Right lobe of liver (tissue), 6 donors: ENCODE measurements at places on chromosomes 4 and X. TPM values are rescaled to one million over a fixed set of nuclear protein-coding genes. Genes with fewer than 3 reads are reported as not detected.
A peak's percentile ranks its signal among the peaks of the same experiment; 100 is the strongest.

DNA sequence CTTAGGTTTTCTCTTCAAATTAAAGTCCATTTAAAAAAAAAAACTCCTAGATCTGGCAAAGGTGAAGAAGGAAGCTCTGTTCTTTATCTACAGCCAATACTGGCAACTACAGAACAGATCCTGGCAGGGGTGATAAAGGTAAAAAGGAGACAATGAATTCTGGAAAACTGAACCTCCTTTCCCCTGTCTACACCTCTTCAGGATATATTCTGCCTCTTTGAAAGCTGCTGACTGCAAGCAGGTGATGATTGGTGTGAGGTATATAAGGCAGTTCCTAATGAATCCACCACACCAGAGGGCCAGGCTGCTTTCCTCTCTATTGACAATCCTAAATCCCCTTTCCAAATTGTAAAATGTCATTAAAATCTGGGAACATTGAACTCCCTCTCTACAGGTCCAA is 370.1 kb downstream of the PPP3CA start:
- no peak for DNase-seq
- H3K4me1 ChIP-seq: peaks cover 7% of the 10 kb centered on the region
- no peak overlapping the region for H3K27ac ChIP-seq
- no peak overlapping the region for H3K4me3 ChIP-seq
- H3K27me3 ChIP-seq: no peaks in the 10 kb centered on the region

DNA sequence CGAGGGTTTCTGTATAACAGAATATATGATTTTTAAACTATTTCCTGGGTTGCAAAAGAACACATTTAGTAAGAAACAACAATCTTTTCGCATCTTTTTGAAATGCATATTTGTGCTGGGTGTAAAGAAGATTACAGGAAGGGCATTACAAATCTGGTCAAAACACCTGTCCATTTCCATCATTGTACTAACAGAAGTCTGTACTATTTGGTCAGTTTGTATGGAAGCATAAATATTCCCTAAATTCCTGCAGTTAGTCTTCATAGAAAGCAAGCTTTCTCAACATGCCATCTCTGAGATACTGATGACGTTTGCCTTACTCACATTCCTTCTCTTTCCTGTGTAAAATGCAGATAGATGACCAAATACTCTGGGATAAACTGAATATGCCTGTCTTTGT is 203.3 kb downstream of the NWD2 start:
- H3K4me3 ChIP-seq: no peak overlapping the region
- H3K4me1 ChIP-seq: no peaks in the 10 kb centered on the region
- H3K36me3 ChIP-seq: no peaks in the 10 kb centered on the region
- no peak for DNase-seq
- no peaks in the 10 kb centered on the region for H3K27me3 ChIP-seq

- H3K4me3 ChIP-seq: no peak overlapping the region
- H3K4me1 ChIP-seq: peaks cover 2% of the 10 kb centered on the region
- no peaks in the 10 kb centered on the region for H3K27me3 ChIP-seq
- no peak for DNase-seq
These were observed 4.8 kb downstream of the HNRNPDL start for GRCh38 chr4:82425478-82425877.

DNA sequence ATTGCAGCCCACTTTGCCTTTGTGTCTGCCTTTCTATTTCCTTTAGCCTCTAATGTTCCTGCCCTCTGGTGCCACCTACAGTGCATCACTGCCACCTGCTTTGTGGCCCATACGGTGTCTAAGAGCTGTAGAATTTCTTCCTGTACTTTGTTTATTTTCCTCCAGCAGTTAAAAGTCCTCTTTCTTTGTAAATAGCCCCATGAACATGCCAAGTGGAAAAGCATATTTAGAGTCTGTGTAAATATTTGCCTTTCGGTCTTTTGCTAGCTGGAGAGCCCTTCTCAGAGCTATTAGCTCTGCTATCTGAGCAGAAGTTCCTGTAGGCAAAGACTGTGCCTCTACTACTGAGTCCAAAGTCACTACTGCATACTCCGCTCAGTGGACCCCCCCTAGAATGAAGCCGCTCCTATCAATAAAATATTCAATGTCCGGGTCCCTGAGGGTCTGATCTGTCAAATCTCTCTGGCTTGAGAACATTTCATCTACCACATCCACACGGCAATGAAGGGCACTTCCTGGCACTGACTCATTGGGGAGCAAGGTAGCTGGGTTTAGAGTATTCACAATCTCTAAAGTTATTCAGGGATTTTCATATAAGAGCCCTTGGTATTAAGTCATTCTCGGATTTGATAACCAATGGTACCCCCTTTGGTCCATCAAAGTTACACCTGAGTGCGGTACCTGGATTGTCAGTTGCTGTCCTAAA is 36.3 kb downstream of the SULT1E1 start:
- H3K4me3 ChIP-seq: no peak overlapping the region
- peak overlapping the region; percentile 38 for H3K27ac ChIP-seq
- no peaks in the 10 kb centered on the region for H3K36me3 ChIP-seq
- no peaks in the 10 kb centered on the region for H3K27me3 ChIP-seq

DNA sequence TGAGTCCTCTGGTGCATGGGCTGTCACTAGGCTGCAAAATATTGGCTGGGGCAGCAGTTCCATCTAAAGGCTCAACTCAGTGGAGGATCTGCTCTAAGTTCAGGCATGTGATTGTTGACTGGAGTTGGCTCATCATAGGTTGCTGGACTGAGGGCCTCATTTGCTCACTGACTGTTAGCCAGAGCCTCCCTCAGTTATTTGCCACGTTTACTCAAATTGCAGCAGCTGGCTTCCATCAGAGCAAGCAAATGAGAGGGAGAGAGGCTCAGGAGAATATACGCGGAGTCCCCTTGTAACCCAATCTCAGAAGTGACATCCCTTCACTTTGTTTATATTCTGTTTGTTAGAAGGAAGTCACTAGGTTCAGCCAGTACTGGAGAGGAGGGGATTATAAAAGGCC is 54.1 kb downstream of the BMP3 start:
- no peak overlapping the region for H3K4me3 ChIP-seq
- H3K27me3 ChIP-seq: no peaks in the 10 kb centered on the region
- no peak overlapping the region for H3K27ac ChIP-seq
- no peaks in the 10 kb centered on the region for H3K36me3 ChIP-seq
- H3K4me1 ChIP-seq: no peaks in the 10 kb centered on the region

GRCh38 chr4:41709844-41710481 is 38.6 kb downstream of the PHOX2B start:
- no peaks in the 10 kb centered on the region for H3K4me1 ChIP-seq
- no peak overlapping the region for H3K4me3 ChIP-seq

DNA sequence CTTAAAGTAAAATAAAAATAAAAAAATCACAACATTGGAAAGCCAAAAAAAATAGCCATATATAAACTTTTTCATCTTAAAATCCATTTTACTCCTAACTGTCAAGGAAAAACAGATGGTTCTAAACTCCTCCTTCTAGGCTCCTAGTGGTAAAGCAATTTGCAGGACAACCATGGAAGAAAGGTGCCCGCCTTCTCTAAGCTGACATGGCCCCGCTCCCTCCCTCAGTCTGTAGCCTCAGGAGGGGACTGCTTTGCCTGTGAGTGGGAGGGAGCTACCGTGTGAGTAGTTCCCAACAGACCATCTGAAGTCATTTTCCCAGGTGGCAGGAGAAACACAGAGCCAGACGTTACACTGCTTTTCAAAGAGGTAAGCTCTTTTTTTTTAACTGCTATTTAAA is 336.2 kb upstream of the FAT1 start:
- H3K27me3 ChIP-seq: no peaks in the 10 kb centered on the region
- no peaks in the 10 kb centered on the region for H3K36me3 ChIP-seq
- H3K4me3 ChIP-seq: no peak overlapping the region
- no peaks in the 10 kb centered on the region for H3K4me1 ChIP-seq

DNA sequence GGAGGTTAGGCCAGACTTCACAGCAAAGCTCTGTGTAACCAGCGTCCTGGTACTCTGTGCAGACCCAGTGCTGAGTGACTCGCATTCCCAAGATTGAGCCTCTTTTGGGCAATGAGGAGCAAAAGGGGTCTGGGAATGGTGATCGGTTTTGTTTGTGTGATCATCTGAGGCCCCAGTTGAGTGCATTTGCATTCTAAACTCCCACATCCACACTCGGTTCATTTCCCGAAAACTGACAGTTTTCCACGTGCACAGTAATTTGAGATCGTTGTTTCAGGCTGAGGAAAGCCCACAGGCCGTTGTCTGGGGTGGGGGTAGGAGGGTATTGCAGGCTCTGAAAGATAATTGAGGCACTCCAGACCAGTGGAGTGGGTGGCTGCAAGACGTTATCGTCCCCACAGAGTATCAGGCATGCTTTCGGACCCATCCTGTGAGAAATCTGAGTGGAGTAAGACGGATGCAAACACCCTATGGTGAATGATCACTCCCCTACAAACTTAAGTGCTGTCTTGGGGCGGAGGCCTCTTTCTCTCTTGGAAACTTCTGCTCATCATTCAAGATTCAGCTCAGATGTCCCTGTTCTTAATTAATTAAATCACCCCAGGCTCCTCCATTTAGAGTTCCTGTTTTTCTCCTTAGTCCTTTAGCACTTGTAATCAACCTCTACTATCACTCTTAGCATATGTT is 96.1 kb downstream of the AFF1 start:
- no peaks in the 10 kb centered on the region for H3K36me3 ChIP-seq
- H3K27me3 ChIP-seq: no peaks in the 10 kb centered on the region
- peak overlapping the region; percentile 26 for H3K27ac ChIP-seq
- DNase-seq: no peak

GRCh38 chr4:30454504-30454903 is 265.7 kb upstream of the PCDH7 start:
- no peaks in the 10 kb centered on the region for H3K27me3 ChIP-seq
- H3K4me1 ChIP-seq: no peaks in the 10 kb centered on the region
- H3K4me3 ChIP-seq: no peak overlapping the region
- H3K36me3 ChIP-seq: no peaks in the 10 kb centered on the region
- DNase-seq: no peak
- H3K27ac ChIP-seq: no peak overlapping the region

DNA sequence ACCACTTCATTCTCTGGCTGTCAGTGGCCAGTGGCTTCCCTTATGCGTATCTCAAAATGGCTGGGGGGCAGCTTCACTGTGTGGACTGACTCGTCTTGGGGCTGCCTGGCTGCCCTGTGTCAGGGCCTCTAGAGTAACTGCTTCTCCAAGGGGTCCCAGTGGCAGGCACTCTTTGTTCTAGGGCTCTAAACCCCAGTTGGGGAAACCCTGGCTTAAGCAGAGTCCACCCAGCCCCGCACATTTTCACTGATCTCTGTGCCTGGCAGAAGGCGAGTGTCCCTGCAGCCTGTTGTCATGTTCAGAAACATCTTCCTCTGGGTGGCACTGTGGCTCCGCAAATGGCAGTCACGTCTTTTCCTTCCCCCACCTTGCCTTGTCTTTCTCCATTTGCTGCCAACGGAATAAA is 59.7 kb downstream of the NBDY start:
- H3K27ac ChIP-seq: no peak overlapping the region
- no peaks in the 10 kb centered on the region for H3K36me3 ChIP-seq
- DNase-seq: no peak
- no peaks in the 10 kb centered on the region for H3K4me1 ChIP-seq
- no peaks in the 10 kb centered on the region for H3K27me3 ChIP-seq
- H3K4me3 ChIP-seq: no peak overlapping the region

GRCh38 chr4:100208964-100209363 is 18.7 kb upstream of the DDIT4L start:
- no peaks in the 10 kb centered on the region for H3K4me1 ChIP-seq
- H3K36me3 ChIP-seq: no peaks in the 10 kb centered on the region
- H3K4me3 ChIP-seq: no peak overlapping the region

- no peaks in the 10 kb centered on the region for H3K27me3 ChIP-seq
- H3K36me3 ChIP-seq: no peaks in the 10 kb centered on the region
- no peak for DNase-seq
- no peaks in the 10 kb centered on the region for H3K4me1 ChIP-seq
- no peak overlapping the region for H3K4me3 ChIP-seq
- no peak overlapping the region for H3K27ac ChIP-seq
These were observed 143.8 kb downstream of the FBXW7 start for GRCh38 chr4:152392079-152392478.

- no peaks in the 10 kb centered on the region for H3K36me3 ChIP-seq
- H3K27me3 ChIP-seq: no peaks in the 10 kb centered on the region
- no peak overlapping the region for H3K4me3 ChIP-seq
- no peak for DNase-seq
These were observed 30.2 kb upstream of the NKX6-1 start for GRCh38 chr4:84529169-84529751.

- no peak overlapping the region for H3K27ac ChIP-seq
- H3K36me3 ChIP-seq: no peaks in the 10 kb centered on the region
- no peaks in the 10 kb centered on the region for H3K27me3 ChIP-seq
- no peak for DNase-seq
- H3K4me1 ChIP-seq: no peaks in the 10 kb centered on the region
- H3K4me3 ChIP-seq: no peak overlapping the region
These were observed 9.2 kb downstream of the MAMLD1 start for GRCh38 chrX:150372280-150372679.

DNA sequence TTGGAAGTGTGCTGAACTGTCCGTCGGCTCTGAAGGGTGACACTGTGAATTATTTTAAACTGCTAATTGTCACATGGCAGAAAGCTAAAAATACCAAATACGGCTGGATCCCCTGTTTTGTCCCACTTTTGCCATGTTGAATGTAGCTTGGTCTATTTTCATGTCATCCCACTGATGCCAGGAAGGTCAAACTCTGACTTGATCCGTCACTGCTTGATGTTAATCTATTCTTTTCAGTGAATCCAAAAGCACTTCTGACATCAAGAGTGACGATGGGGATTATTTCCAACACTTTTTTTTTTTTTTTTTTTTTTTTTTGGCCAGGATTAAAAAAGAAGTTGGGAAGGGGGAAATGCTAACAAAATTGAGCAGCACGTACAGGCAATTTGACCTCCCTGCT is 734.6 kb upstream of the TENM3 start:
- no peak overlapping the region for H3K27ac ChIP-seq
- no peak for DNase-seq

- no peak overlapping the region for H3K27ac ChIP-seq
- no peak overlapping the region for H3K4me3 ChIP-seq
- DNase-seq: no peak
- no peaks in the 10 kb centered on the region for H3K27me3 ChIP-seq
- no peaks in the 10 kb centered on the region for H3K36me3 ChIP-seq
These were observed 120.4 kb downstream of the NSUN7 start for GRCh38 chr4:40870150-40870549.

Gene SOD3
- 7.9 TPM for total RNA-seq

Gene ODAPH
- total RNA-seq: not detected

Gene CT83
- not detected for total RNA-seq

Gene SMIM10
- total RNA-seq: 0.33 TPM

Gene CACNA1F
- total RNA-seq: not detected

Gene TLR3
- total RNA-seq: 6.8 TPM

Gene PSAPL1
- not detected for total RNA-seq

Gene NDST3
- total RNA-seq: 0.25 TPM

Gene EGFL6
- not detected for total RNA-seq

Gene RIPPLY1
- 0.74 TPM for total RNA-seq

Gene RGN
- total RNA-seq: 175 TPM

Gene RAB39B
- total RNA-seq: 0.07 TPM

Gene HSFX2
- total RNA-seq: not detected
